NCI-H1694 treated with DMSO at 0.1 percent for 48 hours (cell line): ENCODE measurements at places on chromosomes 2 and 18.

DNA sequence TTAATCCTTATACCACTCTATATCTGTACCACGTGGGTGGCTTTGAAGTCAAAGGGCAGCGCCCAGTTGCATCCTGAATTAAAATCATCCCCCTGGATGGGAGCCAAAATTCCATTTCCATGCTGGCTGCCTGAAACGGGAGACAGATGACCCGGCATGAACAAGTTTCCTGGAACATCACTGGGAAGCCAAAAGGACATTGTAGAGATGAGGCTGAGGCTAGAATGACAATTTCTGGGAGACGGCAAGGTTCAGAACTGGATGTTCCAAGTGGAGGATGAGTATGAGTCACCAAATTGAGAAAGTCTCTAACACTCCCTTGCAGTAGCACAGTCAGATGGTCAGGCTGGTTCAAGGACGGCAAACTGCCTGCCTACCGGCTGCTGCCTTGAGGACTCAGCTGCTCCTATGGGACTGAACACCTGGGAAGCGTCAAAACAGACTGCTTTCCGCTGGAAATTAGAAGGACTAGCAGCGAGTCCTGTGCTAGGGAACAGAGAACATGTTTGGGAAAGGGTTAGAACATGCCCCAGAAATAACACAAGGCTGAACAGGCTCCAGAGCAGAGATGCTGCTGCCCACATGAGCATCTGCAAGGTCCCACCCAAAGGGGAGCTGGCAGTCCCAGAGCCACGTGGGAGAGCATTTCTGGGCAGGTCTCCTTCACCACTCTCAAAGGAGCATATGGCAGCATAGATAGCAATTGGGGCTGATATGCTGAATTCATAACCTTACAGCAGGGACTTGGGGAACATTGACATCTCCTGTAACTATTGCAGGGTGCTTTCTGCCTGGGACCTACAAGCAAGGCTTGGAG, 32.0 kb downstream of the YPEL5 start:
- DNase-seq, result no peak

GRCh38 chr18:45978084-45978483, 11.0 kb upstream of the EPG5 start:
- no peak for DNase-seq

DNA sequence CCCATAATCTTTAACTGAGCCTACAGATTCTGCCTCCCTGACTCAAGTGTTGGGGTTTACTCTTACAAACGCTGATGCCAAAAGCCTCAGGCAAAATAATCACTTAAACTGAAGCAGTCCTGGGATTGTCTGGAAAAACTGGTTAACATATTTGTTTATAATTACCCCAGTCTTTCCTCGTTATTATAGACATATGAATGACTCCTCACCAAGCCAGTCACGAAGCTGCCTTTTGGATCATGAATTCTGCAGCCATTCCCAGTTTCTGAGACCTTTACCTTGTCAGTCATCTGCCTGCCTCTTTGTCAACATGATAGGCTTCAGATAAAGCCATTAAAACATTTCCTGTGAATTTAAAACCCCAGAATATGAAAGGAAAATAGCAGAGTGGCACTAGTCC, 46.4 kb downstream of the MREG start:
- DNase-seq, result no peak

DNA sequence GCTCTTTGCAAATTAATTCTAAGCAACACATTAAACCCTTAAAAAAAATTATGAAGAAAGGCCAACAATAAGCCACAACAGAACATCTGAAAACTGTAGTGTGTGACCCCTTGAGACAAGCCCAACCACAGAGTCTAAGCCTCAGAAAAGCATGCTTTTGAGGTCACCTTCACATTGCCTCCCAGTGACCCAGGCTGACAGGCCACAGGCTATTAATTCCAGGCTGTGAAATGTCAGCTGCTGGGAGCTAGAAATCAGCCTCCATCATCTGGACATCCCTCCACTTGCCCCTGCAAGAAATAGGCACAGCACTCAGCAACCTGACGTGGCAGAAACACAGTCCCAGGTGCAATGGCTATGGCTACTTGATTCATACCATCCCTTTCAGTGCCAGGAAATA, 179.4 kb upstream of the ZFP36L2 start:
- no peak for DNase-seq

DNA sequence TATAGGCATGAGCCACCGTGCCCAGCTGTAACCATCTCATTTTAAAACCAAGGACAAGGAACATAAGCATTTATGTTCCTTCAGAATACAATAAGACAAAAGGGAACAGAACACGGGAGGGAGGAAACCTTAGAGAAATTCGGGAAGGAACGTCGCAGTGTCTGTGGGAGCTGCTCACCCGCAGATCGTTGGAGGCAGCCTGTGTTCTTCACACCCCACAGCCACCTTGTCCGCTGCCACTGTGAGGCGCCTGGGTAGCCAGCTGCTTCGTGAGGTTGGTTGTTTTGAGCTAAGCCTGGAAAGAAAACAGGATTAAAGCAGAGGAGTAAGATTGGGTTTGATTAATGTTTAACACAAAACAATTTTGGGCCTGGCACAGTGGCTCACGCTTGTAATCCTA, 250.0 kb downstream of the FHOD3 start:
- DNase-seq, result no peak

DNA sequence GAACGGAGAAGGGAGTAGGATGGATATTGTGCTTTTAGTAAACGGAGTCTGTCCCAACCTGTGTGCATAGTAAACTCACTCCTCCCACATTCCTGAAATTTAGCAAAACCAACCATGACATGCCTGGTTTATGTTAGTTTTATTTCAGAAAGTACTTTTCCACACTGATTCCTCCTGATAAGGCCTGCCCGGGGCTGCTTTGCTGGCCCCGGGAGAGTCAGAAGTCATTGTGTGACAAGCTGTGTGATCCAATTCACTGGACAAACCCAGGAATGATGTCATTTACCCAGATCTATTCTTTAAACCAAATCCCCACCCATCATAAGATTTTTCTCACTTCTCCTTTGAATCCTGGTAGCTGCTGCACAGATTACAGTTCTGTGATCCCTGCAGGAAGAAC, 109.0 kb downstream of the SETBP1 start:
- no peak for DNase-seq

DNA sequence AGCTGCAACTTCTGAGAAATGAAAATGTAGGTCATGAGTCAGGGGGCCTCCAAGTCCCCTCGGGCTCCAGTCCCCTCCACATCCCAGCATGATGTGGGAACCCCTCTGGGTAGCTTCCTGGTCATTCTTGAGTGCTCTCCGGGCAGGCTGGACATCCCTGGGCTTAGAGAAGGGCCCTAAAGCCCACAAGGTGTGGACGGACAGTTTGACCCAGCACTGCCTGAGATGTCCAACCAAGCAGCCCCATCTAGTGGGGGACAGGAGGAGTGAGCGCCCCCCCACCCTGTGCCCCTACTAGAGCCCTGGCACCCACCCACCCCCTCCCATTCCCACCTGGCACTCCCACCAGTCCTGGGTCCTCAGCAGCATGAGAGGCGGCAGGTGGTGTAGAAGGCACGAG, 46.0 kb downstream of the CYP27C1 start:
- no peak for DNase-seq

GRCh38 chr2:10139536-10139935, 17.0 kb downstream of the RRM2 start:
- DNase-seq, result no peak

DNA sequence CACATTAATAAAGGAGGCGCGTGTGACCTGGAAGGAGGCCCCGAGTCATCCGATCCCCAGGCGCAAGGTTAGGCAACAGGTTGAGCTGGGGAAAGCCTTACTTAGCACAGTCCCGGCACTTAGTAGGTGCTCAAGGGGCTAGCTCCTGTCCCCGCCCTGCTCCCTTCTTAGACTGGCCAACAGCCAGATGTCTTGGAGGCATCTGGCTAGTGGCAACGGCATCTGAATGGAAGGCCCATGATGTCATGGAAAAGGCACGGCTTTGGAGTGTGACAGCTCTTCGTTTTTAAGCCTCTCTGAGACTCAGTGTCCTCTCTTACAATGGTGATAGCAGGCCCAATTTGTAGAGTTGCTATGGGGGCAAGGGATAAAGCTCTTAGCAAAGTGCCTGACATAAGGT, 258.3 kb downstream of the CYRIA start:
- DNase-seq, result no peak

DNA sequence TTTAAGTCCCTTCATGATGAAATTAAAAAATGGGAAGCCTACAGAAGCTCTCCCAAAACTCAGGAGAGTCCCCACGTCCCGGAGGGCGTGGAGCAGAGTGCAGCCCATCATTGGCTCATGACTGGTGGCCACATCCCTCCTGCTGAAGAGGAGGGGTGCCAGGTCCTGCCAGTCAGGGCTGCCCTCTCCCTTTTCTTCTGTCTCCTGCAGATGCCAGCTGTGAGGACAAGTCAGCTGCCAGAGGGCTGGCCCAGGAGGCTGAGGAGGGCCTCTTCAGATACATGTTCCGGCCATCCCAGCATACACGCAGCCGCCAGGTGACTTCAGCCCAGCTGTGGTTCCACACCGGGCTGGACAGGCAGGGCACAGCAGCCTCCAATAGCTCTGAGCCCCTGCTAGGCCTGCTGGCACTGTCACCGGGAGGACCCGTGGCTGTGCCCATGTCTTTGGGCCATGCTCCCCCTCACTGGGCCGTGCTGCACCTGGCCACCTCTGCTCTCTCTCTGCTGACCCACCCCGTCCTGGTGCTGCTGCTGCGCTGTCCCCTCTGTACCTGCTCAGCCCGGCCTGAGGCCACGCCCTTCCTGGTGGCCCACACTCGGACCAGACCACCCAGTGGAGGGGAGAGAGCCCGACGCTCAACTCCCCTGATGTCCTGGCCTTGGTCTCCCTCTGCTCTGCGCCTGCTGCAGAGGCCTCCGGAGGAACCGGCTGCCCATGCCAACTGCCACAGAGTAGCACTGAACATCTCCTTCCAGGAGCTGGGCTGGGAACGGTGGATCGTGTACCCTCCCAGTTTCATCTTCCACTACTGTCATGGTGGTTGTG, 2.6 kb downstream of the INHA start:
- DNase-seq, result no peak

- no peak for DNase-seq
Observed at GRCh38 chr2:27264253-27264752, 1.5 kb upstream of the SLC30A3 start.

- no peak for DNase-seq
Observed at GRCh38 chr2:178328037-178328436, 122.9 kb downstream of the PRKRA start.

GRCh38 chr2:141417246-141417797, 713.5 kb downstream of the LRP1B start:
- DNase-seq, result no peak

- DNase-seq, result no peak
Observed at GRCh38 chr2:208042450-208042849, 17.1 kb upstream of the PLEKHM3 start.

DNA sequence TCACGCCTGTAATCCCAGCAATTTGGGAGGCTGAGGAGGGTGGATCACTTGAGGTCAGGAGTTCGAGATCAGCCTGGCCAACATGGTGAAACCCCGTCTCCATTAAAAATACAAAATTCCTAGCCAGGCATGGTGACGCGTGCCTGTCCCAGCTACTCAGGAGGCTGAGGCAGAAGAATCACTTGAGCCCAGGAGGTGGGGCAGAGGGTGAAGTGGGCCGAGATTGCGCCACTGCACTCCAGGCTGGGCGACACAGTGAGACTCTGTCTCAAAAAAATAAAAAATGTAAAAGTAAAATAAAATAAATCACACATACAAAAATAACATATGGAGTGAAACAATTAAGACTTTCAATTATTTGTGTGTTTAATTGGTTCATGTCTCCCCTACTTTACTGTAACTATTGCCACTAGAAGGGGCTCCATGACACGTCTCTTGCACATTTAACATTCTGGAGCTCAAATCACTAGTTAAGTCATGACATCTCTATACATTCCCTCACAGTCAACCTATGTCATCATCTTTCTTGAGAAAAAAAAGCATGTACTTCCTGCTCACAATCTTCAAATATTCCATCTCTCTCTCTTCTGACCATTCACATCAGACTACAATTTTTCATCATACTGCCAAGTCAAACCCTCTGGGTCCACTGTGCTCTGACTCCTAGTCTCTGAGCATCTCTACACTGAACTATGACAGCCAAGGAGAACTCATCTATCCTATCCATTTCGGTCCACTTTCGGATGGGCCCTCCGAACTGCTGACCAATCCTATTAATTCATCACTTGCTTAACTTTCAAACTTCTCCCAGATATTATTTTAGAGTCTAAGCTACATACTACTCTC, 6.7 kb downstream of the GFPT1 start:
- DNase-seq, result no peak

- DNase-seq, result no peak
Observed at GRCh38 chr2:8461341-8461740, 220.5 kb upstream of the ID2 start.

DNA sequence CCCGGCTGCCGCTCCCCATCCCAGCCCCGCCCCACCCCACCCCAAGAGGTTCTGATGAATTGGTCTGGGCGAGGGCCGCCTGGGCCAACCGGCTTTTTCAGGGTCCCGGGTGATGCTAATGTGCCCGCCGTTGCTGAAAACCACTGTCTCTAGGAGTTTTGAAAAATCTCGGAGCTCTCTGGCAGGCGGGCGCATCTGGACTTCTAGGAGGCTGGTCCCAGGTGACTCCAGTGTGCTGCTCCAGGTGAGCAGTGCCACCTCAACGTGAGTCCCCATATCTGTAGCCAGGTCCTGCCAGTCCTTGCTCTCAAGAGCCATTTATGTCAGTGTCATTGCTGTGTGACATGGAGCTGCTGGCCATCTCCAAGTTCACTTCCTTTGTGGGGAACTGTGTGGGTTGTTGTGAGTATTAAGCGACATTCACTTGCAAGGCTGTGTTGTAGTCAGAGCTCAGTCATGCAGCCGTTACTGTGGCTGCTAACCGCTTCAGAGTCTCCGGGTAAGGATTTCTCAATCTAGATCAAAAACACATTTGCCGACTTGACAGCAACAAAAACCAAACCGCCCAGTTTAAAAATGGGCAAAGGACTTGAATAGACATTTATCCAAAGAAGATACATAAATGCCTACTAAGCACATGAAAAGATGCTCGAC, at the start of gene RFX8:
Gene RFX8, minus strand, starts transcription at position 382 of the 654 bp plus-strand sequence. CDS start 8,264 bp downstream, outside the sequence.
- no peak for DNase-seq

DNA sequence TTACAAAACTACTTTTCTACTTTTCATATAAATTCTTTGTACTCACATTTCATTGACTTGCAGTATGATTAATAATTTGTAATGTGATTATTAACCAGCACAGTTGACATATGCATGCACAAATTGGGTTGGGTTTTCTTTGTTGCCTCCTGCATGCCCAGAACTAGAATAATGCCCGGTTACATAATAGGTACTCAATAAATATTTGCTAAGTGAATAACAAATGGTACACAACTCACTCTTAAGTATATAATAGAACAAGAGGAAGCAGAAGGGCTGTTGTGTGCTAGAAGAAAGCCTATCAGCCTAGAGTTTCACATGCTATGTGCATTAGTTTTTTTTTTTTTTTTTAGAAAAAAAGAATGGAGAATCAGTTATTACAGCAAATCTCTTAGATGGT, 9.3 kb downstream of the RDH14 start:
- no peak for DNase-seq
